NK-92 treated with Interleukin-12 subunit alpha and Interleukin-12 subunit beta, amount 100 ng/mL, for 24 hours (cell line): ENCODE measurements at places on chromosomes 1 and 21.

- no peak for DNase-seq
Measured at GRCh38 chr1:110160538-110161100, 10.3 kb downstream of the SLC6A17 start.

DNA sequence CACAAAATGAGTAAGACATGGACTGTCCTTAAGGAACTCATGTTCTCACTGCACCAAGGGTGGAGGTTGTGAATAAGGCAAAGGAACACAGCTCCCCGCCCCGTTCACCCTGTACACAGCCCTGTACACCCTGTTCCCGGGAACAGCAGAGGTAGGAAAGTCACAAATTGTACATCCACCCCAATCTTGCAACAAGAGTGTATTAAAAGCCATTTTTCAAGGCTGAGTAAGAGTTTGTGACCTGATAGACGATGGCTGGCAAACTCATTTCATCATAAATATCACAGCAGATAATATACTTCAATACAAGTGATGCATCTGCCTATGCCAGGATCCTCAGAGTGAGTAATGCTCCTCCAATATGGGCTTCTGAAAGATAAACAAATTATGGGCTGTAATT, 52.5 kb upstream of the CAMK1G start:
- no peak for DNase-seq

- peak; percentile 16 for DNase-seq
Measured at GRCh38 chr1:245378311-245378722, 223.5 kb downstream of the KIF26B start.

GRCh38 chr1:42931108-42931539, 27.5 kb downstream of the SLC2A1 start:
- DNase-seq, result peak; percentile 71

DNA sequence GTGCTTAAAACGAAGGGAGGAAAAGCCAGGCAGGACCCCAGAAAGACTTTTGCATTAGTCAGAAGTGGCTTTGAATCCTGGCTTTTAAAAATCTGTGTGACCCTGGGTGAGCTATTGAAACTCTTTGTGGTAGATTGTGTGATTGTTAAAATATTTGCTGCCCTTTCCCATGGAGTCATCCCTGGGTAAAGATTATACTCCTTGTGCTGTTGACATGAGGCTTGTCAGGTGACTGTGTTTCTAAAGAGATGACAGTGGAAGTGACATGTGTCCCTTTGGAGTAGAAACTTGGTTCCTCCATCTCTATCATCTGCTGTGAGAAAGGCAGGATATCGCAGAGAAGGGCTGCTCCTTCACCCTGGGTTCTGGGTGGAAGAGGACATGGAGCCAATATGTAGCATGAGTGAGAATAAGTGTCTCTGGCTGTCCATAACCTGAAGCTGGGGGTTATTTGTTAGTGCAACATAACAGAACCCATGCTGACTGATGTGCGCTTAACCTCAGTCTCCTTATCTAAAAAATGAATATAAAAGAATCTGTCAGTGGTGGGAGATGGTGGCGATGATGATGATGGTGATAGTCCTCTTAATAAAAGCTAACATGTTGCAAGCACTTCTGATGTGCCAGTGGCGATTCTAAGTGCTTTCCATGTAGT, 187.6 kb downstream of the RHOU start:
- DNase-seq, result no peak

- DNase-seq, result no peak
Measured at GRCh38 chr1:9044236-9044635, 18.0 kb upstream of the SLC2A7 start.

DNA sequence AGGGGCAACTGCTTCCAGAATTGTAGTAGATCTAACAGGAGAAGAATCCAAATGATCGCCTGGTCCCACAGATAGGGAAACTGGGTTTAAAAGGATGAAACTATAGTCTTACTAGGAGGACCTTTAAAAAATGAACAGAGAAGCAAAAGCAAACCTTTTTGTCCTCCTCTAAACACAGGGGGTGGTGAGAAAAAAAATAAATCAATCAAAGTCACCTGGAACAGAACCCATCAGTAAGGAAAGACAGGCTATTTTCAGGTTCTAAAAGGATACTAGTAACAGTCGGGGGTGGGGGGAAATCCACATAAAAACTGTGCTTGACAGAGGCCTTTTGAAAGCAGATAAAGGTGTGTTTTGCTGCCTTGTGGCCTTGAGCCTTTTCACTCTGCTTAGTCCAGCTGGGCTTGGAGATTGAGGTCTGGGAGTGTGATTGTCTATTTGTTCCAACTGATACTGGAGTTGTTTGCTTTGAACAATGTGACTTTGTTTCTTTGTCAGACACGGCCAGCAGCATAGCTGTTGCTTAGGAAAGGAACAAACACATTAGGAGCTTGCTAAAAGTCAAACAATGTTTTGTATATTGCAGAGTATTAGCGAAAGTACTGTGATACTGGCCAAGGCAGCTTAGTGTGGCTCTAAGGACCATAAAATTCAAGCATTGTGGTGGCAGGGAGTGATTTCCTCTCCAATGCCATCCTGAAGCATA, 141.1 kb upstream of the IRF2BP2 start:
- DNase-seq, result no peak

- DNase-seq, result no peak
Measured at GRCh38 chr1:221689138-221689537, 52.8 kb downstream of the DUSP10 start.
